ENCODE measurements at places on chromosomes 13 and 19.

DNA sequence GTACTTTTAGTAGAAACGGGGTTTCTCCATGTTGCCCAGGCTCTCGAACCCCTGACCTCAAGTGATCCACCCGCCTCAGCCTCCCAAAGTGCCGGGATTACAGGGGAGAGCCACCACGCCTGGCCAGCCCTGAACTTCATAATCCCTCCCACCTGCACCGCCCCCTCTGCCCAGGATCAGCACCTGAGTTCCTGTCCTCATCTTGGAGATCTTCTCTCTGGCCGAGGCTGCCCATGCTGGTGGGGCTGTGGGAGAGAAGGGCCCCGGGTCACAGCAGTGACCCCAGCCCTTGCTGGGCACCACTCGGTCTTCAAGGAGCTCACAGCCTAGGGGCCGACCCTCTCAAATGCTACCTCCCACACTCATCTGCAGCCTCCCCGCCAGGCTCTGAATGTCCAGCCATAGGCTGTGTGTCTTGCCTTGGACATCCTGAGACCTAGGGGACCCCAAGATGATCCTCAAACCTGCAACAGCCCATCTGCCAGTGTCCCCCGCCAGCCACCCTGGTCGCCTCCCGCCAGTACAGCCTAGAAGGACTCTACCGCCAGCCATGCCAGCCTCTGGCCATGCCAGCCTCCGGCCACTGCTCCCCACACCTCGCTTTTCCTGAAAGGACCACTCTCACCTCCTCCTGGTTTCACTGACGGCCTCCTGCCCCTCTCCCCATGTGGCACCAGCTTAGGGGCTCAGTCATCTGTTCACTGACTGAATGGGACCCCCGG, 1.5 kb downstream of the ATP8B3 start:
- no peak for DNase-seq
- H3K4me1 ChIP-seq, result peaks cover 5% of the 10 kb centered on the region
- no peak overlapping the region for H3K27ac ChIP-seq

- DNase-seq, result peak; percentile 77
- H3K4me1 ChIP-seq, result peaks cover 24% of the 10 kb centered on the region
- H3K27me3 ChIP-seq, result no peaks in the 10 kb centered on the region
- no peaks in the 10 kb centered on the region for H3K36me3 ChIP-seq
Measured at GRCh38 chr19:54448040-54448773, 792 bp upstream of the LENG8 start.

DNA sequence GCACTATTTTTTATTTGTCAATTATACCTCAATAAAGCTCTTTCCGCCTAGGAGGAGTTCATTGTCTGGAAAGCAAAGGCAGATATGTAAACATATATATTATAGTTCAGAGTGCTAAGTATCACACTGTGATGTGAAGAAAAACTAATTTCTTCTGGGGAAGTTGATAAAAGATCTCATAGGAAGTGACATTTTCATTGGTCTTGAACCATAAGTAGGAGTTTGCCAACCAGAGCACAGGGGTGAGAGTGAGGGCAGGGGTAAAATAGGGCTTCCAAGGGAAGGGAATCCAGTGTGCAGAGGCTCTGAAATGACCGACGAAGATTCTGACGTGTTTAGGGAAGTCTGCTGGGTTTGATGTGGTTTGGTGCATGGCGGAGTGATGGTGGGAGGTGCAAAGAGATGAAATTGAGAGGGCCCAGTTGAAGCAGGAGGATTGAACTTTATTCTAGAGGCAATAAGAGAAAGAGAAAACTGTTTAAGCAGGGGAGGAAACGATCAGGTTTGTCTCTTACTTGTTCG, 780 bp upstream of the GTF2F2 start:
- H3K27me3 ChIP-seq, result no peaks in the 10 kb centered on the region
- peak overlapping the region; percentile 61 for H3K4me3 ChIP-seq
- H3K27ac ChIP-seq, result peak overlapping the region; percentile 93
- no peaks in the 10 kb centered on the region for H3K36me3 ChIP-seq

DNA sequence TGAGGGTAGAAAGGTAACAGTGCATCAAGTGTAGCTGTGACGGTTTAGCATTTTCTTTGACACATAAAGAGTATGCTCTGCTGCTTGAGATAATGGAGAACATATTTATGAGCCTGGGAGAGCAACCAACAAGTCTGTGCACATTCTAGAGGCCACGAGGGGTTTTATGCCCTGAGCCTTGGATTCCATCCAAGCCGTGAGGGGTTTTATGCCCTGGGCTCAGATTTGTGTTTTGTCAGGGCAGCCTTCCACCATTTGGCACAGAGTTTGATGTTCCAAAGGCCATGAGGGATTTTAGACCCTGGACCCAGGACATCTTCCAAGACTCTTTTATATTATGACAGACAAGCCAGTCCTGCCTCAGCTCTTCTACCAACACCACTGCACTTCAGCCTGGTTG, 106.4 kb downstream of the ZNF486 start:
- no peak for DNase-seq
- H3K27me3 ChIP-seq, result no peaks in the 10 kb centered on the region
- peaks cover 3% of the 10 kb centered on the region for H3K4me1 ChIP-seq

DNA sequence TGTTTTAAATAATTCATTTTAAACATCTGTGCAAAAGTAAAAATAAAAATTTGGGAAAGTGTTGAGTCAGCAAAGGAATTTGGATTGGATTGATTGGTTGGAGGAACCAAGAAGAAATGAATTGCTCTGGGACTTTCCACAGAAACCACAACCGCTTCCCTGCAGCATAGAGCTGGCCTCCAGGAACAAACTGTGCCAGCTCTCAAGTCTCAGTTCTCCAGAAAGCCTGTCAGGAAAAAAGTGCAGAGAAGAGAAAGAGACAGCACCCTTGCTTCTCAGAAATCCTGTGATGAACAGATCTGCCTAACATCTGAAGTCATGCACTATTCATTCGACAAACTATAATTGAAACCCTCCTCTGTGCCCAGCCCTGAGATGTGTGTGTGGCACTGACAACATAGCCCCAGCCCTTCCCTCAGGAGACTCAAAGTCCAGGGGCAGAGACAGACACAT, 14.8 kb downstream of the LYPD3 start:
- H3K4me1 ChIP-seq, result no peaks in the 10 kb centered on the region
- no peak for DNase-seq

DNA sequence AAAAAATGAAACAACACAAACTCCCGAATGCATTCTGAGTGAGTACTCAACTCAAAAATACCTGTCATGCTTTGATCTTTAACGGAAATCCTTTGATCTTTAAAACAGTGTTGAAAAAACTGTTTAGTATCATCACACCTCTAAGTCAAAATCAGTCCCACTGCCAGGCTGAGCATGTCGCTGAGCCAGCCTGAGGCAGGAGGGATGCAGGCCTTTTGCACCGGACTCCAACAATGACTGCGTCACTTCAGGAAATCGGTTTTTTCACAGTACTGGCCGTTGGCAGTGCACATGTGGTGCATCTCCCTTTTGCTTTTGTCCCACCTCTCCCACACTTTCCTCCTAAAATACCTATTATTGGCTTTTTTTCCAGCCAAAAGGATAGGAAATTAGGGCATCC, 78.2 kb downstream of the SHISA2 start:
- H3K4me3 ChIP-seq, result no peak overlapping the region
- no peaks in the 10 kb centered on the region for H3K36me3 ChIP-seq
- DNase-seq, result no peak
- peaks cover 3% of the 10 kb centered on the region for H3K4me1 ChIP-seq
- H3K27me3 ChIP-seq, result peaks cover 15% of the 10 kb centered on the region
- no peak overlapping the region for H3K27ac ChIP-seq

GRCh38 chr13:44407379-44407778, 33.8 kb downstream of the SERP2 start:
- DNase-seq, result no peak
- no peak overlapping the region for H3K27ac ChIP-seq
- peaks cover 33% of the 10 kb centered on the region for H3K4me1 ChIP-seq
- no peak overlapping the region for H3K4me3 ChIP-seq
- no peaks in the 10 kb centered on the region for H3K36me3 ChIP-seq
- H3K27me3 ChIP-seq, result no peaks in the 10 kb centered on the region

DNA sequence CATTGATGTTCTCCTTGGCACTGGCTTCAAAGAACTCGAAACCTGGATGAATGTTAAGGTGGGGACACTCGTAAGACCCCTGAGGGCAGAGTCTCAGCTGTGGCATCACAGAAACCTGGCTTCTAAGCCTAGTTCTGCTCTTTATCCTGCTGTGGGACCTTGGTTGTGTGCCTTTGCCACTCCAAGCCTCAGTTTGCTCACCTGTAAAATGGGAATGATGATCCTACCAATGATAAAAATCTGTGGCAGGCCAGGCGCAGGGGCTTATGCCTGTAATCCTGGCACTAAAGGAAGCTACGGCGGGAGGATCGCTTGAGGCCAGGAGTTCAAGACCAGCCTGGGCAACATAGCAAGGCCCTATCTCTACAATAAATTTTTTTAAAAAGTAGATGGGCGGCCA, 13.9 kb downstream of the RAB3D start:
- H3K4me1 ChIP-seq, result peaks cover 31% of the 10 kb centered on the region
- H3K27ac ChIP-seq, result no peak overlapping the region
- no peak overlapping the region for H3K4me3 ChIP-seq
- no peaks in the 10 kb centered on the region for H3K27me3 ChIP-seq

DNA sequence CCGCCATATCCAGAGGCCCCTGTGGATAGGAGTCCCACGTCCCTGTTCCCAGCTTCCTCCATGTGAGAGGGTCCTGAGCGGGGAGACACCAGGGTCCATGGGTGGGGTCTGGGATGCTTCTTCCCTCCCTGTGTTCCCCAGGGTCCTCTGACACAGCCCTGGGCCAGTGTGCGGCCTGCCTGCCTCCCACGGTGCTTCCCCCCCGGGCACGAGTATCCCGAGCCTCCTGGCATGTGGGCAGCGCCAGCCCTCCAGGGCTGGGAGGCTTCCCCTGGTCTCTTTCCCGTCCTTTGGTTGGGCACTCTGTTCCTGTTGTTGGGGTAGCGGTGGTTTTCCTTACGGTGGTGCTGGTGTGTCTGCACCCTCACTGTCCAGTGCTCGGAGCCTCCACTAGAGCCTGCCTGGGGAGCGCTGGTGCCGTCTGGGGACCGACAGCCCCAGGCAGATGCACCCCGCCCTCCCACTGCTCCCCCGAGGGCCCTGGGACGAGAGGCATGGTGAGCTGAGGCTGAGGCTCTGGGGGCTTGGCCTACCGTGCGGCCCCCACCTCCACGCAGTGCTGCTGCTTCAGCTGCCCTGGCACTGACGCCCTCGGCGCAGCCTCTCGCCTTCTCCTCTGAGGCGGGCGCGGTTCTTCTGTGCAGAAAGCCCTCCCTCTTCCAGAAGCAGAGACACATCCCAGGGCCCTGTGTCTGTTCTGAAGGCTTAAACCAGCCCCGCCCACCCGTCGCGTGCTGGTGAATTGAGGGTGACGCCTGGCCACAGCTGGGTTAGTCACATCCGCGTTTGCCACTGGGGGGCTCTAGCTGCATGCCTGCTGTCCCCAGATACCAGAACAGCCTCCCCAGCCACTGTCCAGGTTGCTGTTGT, 27.9 kb downstream of the PLEKHJ1 start:
- no peaks in the 10 kb centered on the region for H3K27me3 ChIP-seq
- H3K36me3 ChIP-seq, result no peaks in the 10 kb centered on the region
- no peak overlapping the region for H3K27ac ChIP-seq
- DNase-seq, result peak; percentile 75
- H3K4me1 ChIP-seq, result peaks cover 14% of the 10 kb centered on the region

GRCh38 chr19:43574424-43575155, 737 bp downstream of the XRCC1 start:
- H3K4me1 ChIP-seq, result peaks cover 8% of the 10 kb centered on the region
- no peaks in the 10 kb centered on the region for H3K27me3 ChIP-seq
- H3K27ac ChIP-seq, result peak overlapping the region; percentile 83
- peak overlapping the region; percentile 50 for H3K4me3 ChIP-seq
- DNase-seq, result no peak

- H3K36me3 ChIP-seq, result no peaks in the 10 kb centered on the region
- no peaks in the 10 kb centered on the region for H3K4me1 ChIP-seq
- no peaks in the 10 kb centered on the region for H3K27me3 ChIP-seq
- no peak for DNase-seq
Measured at GRCh38 chr13:78131346-78131745, 212.7 kb upstream of the EDNRB start.

DNA sequence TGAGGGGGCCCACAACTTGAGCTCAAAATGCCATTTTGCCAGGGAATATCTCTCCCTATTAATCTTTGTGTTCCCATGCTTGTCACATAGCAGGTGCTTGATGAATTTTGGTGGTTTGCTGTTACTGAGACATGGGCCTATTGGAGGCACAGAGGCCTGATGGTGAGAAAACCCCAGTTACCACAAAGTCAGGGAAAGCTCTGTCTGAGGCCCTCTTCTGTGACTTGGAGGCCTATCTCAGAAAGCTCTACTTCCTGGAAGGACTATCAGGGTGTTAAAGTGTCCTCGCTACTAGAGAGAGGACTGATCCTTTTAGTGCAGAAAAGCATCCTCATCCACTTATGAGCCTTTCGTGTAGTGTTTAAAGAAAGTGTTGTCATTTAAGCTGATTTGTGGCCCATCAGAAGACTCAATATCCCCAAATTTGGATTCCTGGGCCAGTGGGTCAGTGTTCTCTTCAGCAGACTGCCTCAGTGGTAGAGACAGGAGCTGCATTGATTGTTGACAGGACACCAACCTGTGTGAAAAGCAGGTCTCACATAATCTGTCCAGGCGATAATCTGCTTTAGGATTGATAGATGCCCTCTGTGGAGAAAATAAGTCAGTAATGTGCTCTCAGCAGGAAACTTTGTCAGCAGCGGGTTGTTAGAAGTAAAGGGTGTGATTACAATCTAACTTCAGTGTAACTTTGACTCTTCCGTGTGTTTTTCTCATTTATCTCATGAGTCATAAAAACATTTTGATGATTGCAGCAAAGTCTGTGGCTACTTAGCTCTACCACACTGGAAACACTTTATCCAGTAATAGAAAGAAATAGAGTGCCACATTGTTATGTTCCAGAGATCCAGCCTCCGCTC, 121.0 kb downstream of the AKAP11 start:
- H3K27ac ChIP-seq, result no peak overlapping the region
- H3K36me3 ChIP-seq, result no peaks in the 10 kb centered on the region
- H3K4me1 ChIP-seq, result no peaks in the 10 kb centered on the region
- no peak overlapping the region for H3K4me3 ChIP-seq
- no peak for DNase-seq

- no peak for DNase-seq
- H3K4me1 ChIP-seq, result peaks cover 26% of the 10 kb centered on the region
- no peak overlapping the region for H3K4me3 ChIP-seq
- H3K27me3 ChIP-seq, result no peaks in the 10 kb centered on the region
- H3K27ac ChIP-seq, result no peak overlapping the region
Measured at GRCh38 chr19:43636121-43636683, 3.4 kb downstream of the CADM4 start.
